NAMALWA (cell line): ENCODE measurements at places on chromosomes 3 and 15.

GRCh38 chr3:127172211-127172610, 20.7 kb upstream of the PRR23E start:
- DNase-seq, result no peak

DNA sequence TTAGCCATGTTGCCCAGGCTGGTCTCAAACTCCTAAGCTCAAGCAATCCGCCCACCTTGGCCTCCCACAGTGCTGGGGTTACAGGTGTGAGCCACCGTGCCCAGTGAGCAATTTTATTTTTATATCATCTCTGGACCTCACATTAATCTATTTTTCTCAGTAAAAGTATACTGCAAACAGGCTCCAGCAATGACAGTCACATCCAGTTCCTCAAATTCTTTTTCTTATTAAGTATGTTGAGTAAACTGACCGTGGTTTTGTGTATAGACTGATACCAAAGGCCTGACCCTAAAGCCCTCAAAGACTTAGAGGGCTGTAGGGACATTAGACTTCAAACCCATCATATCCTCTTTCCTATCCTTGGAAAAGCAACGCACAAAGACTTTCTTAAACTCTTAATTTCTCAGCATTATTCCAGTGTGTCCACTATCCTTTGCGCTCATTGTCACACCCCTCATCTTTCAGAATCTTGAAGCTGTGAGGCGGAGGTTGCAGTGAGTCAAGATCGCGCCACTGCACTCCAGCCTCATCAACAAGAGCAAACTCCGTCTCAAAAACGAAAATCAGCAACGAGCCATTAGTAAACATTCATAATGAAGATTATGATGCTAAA, 2.0 kb downstream of the NGLY1 start:
- DNase-seq, result no peak

GRCh38 chr15:57611938-57612337, 20.2 kb downstream of the MYZAP start:
- DNase-seq, result no peak

- DNase-seq, result peak; percentile 61
These were observed 575 bp downstream of the TRPM7 start for GRCh38 chr15:50685976-50686468.

DNA sequence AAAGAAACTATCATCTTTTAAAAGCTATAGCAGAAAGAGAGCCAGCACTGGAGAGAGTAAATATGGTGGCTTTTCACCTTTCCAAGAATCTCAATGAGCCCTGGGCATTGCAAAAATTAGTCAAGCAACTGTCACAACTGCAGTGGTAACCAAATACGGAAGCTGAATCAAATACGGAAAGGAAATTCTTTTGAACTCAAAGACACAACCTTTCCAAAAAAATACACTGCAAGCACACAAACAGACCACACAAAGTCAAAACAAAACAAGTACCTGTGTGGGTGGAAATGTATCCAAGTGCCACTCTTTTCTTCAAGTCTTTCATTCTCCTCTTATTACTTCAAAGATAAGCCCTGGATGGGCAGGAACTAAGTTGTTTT, 17.6 kb downstream of the VGLL4 start:
- no peak for DNase-seq

- no peak for DNase-seq
These were observed 319.0 kb downstream of the GABRB3 start for GRCh38 chr15:26453914-26454313.

DNA sequence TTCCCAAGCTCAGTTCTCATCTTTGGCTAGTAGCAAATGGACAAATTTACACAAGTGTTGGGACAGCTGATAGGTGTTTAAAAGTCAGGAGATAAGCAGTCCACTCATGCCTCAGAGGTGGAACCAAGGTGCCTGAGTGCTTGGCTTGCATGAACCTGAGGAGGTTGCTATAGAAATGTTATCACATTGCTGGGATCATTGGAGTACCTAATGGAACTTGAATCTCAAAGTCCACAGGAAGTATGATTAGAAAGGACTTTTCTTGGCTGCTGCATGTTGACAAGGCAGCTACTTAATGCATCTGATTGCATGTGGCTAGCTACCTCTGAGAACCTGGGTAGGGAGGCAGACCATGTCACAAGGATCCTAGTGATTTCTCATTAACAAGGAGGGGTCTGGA, 39.5 kb upstream of the C3orf80 start:
- no peak for DNase-seq

GRCh38 chr15:33778852-33779251, 189.4 kb upstream of the CHRM5 start:
- DNase-seq, result no peak

DNA sequence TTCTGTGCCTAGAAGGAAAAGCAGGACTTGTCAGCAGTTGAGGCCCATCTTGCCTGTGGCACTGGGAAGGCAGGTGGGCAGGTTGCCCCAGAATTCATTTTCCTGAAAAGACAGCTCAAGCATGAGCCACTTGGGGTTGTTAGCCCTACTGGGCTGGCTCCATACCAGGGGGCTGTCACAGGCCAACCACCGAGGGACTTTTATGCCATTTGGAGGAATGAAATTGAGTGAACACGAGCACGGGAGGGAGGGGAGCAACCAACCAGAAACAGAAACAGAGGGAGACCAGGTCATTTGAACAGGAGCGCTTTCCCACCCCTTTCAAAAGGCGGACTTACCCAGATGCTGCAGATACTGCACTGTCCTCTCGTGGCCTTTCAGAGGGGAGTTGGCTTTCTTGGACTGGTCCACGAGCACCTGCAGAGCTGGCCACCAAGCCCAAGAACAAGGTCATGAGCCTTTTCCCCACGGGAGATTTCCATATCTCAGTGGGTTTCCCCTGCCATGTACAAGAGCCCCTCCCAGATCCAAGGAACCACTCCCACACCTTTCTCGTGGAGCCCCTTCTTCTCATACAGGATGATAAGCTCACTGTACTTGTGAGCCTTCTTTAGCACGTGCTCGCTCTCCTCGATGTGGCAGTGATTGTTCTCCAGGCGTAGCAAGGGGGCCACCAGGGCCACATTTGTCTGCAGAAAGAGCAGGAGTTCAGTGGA, 9.9 kb upstream of the PLA2G4F start:
- no peak for DNase-seq

DNA sequence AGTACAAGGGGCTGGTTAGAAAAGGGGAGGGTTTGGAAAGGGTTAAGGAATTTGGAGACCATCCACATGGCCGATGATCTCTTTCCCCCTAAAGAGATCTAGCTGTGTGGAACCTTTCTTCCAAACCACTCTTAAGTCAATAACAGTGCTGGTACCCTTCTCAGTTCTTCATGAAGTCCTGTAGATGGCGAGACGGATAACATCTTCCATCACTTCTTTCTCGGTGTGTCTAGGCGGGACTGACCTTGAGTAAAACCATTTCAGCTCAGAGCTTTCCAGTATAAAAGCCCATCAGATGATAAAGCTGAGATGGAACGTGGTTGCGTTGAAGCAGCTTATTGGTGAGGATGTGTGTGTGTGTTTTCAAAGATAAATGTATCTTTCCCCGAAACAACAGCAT, 151.5 kb upstream of the BHLHE40 start:
- DNase-seq, result no peak

DNA sequence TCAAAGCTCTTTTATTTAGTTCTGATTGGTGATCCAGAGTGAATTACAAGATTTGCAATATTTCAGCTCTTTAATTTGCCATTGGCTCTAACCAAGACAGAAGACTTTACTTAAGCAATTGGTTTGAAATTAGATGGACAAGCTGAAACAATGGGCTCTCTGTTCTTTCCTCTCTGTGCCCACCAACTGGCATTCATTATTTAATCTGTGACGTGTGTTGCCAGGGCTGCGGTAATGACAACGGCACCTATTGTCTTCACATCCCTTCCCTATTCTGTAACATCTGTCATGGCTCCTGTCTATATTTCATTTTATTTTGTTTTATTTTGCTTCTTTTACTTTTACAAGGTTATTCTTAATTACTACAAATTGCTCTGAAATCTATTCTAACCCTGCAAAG, 33.9 kb downstream of the PLD1 start:
- DNase-seq, result no peak
